ENCODE measurements at places on chromosomes 16 and 17. TPM values are rescaled to one million over a fixed set of nuclear protein-coding genes. Genes with fewer than 3 reads are reported as not detected.

- no peak for DNase-seq
Observed at GRCh38 chr16:57192146-57192545, 6.0 kb downstream of the RSPRY1 start.

CACNG3 gene
- not detected for total RNA-seq

DNA sequence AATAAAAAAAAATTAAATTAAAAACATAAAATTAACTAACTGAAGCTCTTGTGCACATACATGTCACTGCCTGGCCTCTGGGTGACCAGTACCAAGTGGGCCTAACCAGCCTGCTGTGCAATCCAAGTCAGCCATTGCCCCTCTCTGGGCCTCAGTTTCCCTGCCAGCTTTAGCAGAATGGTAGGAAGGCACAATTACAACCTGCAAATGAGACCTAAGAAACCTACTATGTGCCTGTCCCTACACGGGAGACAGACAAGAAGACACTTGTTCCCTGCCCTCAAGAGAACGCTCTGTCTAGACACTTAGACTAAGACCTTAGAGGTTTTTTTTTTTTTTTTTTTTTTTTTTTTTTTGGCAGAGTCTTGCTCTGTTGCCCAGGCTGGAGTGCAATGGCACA lies 1.7 kb downstream of the CIAPIN1 start:
- no peak for DNase-seq

DNA sequence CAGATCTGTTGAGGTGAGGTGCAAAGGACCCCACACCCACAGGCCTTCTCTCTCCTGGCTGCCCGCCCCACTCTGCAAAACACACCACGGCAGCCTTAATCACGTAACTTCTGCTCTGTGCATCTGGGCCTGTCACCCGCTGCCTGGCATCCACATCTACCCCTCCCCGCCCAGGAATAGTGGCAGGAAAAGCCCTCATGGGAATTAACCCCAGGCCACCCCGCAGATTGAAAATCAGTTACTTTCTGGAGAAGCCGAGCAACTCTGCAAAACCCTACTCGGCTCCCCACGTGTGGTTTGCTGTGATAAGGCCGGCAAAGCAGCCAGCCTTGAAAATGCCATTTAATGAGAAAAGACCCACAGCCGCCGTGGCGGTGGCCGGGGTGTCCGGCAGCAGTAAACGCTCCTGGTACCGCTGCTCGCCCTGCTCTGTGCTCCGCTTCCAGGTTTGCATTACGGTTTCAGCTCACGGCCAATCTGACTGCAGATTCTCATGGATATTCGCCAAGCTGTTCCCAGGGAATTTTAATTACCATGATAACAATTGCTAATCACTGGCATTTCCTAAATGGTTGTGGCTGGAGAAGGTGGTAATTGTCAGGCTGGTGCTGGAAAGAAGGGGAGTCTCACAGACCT lies 78.0 kb upstream of the DOC2B start:
- DNase-seq = peak; percentile 23
